ENCODE measurements at places on chromosomes 3 and 15.

DNA sequence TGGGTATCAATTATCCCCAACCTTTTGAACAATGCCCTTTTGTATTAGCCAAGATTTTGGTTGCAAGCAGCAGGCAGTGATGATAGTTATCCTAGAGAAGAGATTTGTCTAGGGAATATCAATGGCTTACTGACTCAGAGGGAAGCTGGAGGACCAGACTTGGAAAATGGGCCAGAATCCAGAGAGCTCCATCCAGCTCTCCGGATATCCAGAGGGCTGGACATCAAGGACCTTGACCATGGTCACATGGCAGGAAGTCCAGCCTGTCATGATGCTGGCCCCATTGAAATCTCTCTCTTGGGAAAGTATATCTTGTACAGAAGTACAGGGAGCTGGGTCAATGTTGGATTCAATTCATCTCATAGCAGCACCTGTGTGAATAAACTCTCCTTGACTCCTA, 148.5 kb upstream of the PDZRN3 start:
- no peak overlapping the region for H3K27ac ChIP-seq
- no peaks in the 10 kb centered on the region for H3K4me1 ChIP-seq
- no peaks in the 10 kb centered on the region for H3K36me3 ChIP-seq
- no peaks in the 10 kb centered on the region for H3K27me3 ChIP-seq

DNA sequence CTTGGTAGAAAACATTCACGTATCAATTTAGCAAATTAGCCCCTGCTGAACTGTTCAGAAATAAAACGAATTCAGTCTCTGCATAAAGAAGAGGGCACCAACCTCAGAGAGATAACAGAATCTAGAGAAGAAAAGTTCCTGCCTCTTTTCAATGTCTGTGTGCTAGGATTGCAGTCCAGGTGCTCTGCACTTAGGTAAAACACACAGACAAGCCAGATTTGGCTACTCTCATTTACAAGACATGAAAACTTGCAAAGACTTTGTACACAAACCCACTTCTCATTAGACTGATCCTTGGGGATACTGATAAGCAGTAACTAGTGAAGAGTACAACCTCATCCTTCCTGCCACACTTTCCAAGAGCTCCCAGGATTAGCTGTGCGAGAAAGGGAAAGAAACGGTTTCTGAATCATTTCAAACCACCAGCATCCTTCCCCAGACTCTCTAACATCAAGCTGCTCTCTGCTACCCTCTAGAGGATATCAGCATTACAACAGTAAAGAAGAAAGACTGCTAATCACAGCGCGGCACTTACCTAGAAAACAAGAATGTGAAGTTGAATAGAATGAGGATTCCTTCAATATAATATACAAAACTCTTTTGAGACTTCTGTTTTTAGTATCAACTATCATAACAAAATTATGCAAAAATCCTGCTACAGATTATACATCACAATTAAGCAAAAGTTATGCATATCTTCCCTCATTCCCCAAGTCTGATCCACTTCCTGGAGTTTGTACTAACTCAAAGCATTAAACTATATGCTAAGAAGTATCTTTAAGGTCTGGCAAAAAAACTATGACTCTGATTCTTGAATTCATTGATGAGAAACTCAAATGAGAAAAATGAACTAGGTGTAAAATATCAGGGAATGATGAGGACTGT, 306.4 kb downstream of the MAGI1 start:
- no peak overlapping the region for H3K4me3 ChIP-seq
- H3K36me3 ChIP-seq, result no peaks in the 10 kb centered on the region
- peak; percentile 40 for DNase-seq
- no peaks in the 10 kb centered on the region for H3K4me1 ChIP-seq

DNA sequence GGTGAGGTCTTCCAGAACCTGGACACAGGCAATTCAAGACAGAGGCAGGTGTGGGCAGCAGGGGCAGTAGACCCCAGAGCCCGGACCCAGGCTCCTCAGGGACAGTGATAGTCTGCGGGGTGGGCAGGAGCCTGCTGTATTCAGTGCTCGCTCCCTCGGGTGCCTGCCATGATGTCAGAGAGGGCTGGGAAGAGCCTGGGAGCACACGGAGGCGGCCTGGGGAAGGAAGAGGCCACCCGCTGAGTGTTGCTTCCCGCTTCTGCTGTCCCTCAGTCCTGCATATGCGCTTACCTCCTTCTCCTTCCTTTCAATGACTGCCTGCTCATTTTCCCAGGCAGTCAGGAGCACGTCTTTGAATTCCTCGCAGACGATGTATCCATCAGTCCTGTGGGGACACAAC, 22.8 kb downstream of the TMEM43 start:
- peaks cover 35% of the 10 kb centered on the region for H3K4me1 ChIP-seq
- no peak overlapping the region for H3K27ac ChIP-seq
- peaks cover 12% of the 10 kb centered on the region for H3K36me3 ChIP-seq
- no peak for DNase-seq

DNA sequence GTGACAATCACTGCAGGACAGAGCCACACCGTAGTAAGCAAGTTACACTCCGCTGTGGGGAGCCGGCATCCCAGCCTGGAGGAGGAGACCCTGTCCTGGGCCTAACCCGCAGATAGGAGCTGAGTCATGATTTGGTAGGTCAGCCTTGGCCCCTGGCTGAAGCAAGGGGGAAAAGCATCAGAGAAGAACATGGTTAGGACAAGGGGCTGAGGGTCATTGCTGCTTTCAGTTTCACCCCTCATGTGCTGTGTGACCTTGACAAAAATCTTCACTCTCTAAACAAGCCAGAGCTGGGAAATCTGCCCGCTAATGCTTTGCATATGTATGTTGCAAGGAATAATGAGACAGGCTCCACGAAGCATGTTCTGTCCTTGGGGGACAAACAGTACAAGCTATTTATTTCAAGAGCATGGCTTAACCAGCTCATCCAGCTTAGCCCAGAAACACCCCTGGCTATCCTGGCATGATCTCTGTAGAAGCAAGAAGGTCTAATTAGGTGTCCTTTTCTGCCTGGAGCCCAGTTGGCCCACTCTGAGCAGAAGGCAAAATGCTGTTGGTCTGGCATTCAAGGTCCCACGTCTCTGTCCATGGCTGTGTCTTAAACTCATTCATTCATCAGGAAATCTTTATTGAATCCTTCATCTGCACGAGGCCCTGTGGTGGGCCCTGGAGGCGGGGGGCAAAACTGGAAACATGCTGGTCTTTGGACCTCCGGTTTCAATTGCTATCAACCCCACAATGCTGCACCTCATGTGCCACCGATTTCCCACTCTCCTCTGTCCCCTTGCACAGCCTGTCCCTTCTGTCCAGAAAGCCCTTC, 221.3 kb upstream of the LYSMD4 start:
- no peak overlapping the region for H3K4me3 ChIP-seq
- H3K27me3 ChIP-seq, result no peaks in the 10 kb centered on the region
- H3K4me1 ChIP-seq, result no peaks in the 10 kb centered on the region
- no peak overlapping the region for H3K27ac ChIP-seq
- H3K36me3 ChIP-seq, result no peaks in the 10 kb centered on the region
- DNase-seq, result no peak

GRCh38 chr3:48406443-48407431, 23.1 kb downstream of the PLXNB1 start:
- H3K36me3 ChIP-seq, result no peaks in the 10 kb centered on the region
- H3K27me3 ChIP-seq, result no peaks in the 10 kb centered on the region
- H3K27ac ChIP-seq, result no peak overlapping the region
- H3K4me1 ChIP-seq, result peaks cover 7% of the 10 kb centered on the region
- H3K4me3 ChIP-seq, result no peak overlapping the region

DNA sequence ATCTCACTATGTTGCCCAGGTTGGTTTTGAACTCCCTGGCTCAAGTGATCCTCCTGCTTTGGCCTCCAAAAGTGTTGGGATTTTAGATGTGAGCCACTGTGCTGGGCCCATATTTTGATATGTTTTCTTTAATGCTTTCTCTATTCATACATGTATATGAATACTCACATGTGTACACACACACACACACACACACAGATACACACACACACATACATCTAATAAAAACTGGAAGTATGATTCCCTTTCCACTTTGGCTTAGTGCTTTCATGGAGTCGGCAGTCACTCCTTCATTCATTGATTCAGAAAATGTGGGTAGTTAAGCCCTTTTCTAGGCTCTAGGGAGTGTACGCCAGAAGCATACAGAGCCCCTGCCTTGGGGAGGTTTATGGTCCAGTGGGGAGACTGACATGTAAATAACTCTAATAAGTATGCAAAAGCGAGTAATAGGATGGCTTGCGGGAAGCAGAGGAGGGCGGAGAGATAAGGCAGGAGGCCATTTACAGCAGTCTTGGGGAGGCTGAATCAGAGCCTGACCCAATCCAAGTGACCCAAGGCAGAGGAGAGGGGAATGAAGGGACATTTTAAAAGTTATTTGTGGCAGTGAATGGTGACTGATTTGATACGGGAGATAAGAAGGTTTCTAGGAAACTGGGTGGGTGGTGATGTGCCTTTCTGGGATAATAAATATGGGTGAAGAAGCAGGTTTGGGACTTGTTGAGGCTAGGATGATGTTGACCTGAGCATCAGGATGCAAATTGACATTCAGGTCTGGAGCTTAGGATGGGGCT, 32.5 kb upstream of the TATDN2 start:
- H3K27ac ChIP-seq, result no peak overlapping the region
- H3K4me3 ChIP-seq, result no peak overlapping the region
- DNase-seq, result no peak
- H3K36me3 ChIP-seq, result peaks cover 27% of the 10 kb centered on the region
- H3K4me1 ChIP-seq, result peaks cover 11% of the 10 kb centered on the region

DNA sequence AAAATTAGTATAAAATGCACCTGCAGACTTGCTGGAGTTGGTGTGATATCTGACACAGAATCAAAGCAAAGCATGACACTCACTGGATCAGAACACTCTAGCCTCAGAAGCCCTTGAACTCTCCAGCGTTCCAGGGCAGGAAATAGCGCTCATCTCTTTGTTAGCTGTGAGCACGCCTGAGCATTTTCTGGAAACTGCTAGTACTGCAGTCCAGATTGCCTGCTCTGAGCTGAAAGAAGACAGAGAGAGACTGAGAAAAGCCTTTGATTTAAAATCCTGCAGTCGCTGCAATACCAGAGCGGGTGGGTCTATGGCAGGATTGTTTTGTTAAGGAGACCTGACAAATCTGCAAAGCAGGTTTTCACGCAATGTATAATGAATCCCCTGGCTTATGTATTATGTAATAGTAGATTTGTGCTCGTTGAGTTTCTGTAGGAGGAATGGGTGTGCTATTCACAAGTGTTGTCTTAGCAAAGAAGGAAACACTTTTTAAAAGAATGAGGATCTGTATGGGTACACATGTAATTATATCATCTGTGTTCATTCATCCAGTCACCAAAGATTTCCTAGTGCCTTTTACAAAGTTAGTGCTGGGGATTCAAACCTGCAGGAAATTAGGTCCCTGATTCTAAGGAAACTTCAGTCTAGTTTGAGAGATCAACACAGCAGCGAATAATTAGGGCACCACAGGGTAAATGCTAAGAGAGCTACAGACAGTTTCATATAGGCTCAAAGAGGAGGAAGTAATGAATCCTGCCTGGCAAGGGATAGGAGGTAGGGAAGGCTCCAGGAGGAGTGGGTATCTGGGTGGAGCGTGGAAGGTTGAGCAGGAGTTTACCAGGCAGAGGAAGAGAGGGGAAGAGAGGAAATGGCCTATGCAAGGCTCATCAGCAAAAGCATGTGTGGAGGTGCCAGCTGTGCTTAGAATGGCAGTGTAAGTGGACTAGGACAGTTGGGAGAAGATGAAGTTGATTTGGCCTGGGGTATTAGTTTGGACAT, 26.1 kb upstream of the MGLL start:
- H3K4me1 ChIP-seq, result peaks cover 10% of the 10 kb centered on the region
- no peaks in the 10 kb centered on the region for H3K36me3 ChIP-seq
- H3K27me3 ChIP-seq, result no peaks in the 10 kb centered on the region
- H3K27ac ChIP-seq, result no peak overlapping the region

DNA sequence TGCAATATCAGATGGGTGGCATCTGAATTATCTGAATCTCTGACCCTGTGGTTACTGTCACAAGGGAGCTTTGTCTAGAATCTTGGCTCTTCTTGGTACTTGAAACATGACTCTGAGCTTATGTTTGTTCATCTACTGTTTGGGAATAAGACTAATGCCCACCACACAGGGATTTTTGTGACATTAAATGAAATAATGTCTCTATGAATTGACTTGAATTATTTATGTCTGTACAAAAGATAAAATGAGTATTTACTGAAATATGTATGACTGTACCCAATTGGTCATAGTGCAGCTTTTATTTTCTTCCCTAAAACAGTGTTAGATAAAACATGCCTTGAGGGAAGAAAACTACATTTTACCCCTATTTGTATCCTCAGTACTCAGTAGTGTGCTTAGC, 87.9 kb upstream of the ZPLD1 start:
- no peaks in the 10 kb centered on the region for H3K4me1 ChIP-seq
- H3K4me3 ChIP-seq, result no peak overlapping the region
- no peaks in the 10 kb centered on the region for H3K36me3 ChIP-seq
- no peak for DNase-seq
- no peak overlapping the region for H3K27ac ChIP-seq

DNA sequence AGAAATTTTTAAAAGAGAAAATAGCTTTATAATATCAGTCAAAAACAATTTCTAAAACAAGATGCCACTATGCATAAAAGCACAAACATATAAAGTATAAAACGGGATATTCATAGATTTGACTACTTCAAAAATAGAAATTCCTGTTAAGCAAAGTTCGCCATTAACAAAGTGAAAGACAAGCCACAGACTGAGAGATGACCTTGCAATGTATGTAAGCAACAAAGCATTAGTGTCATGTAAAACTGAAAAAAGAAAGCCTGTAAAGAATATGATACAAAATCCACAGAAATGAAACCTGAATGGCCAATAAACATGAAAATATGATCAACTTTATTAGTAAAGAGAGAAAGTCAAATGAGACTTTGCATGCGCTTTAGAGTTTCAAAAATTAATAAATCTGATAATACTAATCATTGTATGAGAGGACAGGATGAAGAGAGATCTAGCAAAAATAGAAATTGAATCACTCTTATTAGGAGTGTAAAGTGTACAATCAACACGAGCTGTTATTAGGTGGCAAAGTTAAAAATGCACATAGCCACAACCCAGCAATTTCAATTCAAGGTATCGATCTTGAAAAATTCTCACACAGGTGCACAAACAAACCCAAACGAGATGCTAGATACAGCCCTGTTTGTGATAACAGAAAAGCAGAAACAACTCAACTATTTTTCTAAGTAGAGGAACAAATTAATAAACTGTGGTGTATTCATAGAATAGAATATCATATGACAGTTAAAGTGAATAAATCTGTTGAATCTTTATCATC, 173.6 kb downstream of the MECOM start:
- no peak overlapping the region for H3K27ac ChIP-seq
- H3K36me3 ChIP-seq, result no peaks in the 10 kb centered on the region
- H3K27me3 ChIP-seq, result no peaks in the 10 kb centered on the region
- H3K4me3 ChIP-seq, result no peak overlapping the region
- H3K4me1 ChIP-seq, result no peaks in the 10 kb centered on the region

DNA sequence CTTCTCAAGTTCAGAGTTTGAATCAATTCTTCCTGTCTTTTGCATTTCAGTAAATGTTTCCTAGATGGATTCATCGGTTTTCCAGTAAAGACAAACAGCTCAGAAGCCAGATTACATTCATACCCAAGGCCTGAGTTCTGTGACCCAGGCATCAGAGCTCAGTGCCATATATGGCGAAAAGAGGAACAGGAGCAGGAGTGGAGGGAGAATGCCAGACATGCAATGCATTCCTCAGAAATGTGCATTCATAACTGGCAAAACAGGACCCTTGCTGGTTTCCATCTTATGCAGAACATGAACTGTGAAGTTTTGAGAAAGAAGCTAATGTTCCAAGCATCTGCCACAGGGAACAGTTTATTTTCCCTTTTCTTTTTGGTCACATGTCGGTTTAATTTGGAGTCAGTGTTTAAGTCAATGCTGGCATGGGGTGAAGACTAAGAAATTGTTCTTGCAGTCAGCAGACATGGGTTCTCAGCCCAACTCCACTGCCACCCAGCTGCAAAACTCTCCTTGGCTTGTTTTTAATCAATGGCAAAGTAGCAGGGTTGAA, 116.5 kb downstream of the LPP start:
- no peak overlapping the region for H3K4me3 ChIP-seq
- H3K27me3 ChIP-seq, result no peaks in the 10 kb centered on the region
- peaks cover 43% of the 10 kb centered on the region for H3K4me1 ChIP-seq
- H3K27ac ChIP-seq, result no peak overlapping the region

Data from PC-9 (cell line).